ENCODE measurements at places on chromosomes 5 and 9.

- no peak for DNase-seq
Observed at GRCh38 chr5:153081385-153081784, 409.1 kb upstream of the GRIA1 start.

- no peak for DNase-seq
Observed at GRCh38 chr9:4837261-4838188, 44.8 kb downstream of the RCL1 start.

DNA sequence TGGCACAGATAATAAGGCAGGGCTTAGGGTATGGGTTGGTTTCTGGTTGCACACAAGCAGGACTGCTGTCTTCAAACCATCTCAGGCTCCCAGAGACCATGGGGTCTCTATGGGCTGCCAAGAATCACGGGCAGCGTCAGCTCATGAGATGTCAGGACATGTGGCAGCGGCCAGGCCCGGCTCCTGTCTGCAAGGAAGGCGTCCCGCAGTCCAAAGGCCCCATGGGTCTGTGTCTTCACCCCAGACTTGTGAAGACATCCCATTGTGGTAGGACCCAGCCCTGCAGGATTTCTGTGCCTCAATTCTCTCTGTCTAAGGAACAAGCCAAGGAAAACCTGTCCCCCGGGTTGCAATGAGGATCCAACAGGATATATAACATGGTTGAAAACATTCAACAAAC, 32.6 kb downstream of the IPPK start:
- no peak for DNase-seq

DNA sequence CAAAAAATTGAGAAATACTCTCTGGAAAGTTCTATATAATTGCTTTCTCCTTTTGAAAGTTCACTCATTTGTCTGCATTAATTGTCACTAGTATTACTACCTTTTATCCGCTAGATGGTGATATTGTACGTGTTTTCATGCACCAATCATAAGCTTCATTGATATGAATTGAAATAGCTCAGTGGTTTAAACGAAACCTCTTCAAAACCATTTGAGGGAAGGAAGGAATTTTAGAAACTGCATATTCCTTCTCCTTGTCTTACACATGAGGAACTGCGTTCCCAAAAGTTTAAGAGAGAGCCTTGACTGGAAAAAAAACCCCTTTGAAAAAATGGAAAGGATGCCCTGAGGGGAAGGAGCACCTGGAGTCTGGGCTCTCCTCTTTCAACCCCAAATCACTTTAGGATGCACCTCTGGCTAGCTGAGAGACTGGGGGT, 98.6 kb downstream of the YTHDC2 start:
- peak; percentile 82 for DNase-seq

- no peak for DNase-seq
Observed at GRCh38 chr9:36816371-36816770, 217.7 kb downstream of the PAX5 start.

DNA sequence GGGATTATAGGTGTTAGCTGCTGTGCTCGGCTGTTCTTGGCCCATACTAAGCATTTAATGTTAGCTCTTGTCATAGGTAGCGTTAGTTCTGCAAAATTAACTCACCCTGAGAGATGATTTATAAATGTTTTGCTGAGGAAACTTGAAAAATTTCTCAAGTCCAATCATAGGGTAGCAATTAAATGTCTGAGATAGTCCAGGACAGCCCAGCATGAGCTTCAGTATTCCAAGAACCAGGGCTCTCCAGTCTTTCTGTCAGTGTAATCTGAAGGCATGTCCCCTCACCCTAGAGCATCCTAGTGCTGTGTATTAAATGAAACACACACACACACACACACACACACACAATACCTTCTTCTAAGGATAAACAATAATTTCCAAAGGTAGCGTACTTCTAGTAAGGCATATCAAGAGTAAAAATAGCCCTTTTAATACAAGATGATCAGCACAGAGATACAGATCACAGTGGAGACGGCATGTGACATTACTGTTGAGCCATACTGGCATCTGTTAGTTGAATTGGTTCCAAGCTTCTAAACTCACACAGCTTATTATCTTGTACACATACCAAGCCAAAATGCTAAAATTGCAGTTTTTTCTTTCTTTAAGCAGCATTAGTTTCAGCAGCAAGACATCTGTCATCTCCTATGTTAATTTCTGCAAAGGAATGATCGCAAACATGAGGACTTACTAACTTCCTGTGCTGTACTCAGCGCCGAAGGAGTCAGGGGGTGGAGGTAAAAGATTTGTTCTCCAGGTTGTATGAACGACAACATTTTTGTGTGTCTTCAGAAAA, 46.3 kb upstream of the JMY start:
- no peak for DNase-seq

GRCh38 chr5:127885176-127885575, 182.0 kb downstream of the CCDC192 start:
- DNase-seq, result no peak

DNA sequence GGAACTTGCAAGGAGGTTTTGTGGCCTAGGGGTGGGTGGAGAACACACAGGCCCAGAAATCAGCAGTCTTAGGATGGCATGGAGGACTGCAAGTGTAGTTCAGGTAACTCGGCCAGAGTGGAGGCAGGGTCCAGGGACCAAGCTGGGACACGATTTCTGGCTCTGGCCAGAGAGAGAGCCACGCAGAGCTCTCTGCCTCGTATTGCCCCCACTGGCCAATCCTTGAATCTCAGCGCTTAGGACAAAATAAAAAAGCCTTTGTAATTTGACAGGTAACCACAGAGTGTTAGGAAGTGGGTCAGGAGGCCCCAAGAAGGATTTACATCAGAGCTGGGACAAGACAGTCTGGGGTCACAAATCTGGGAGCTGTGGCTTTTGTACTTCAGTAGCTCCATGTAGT, 11.7 kb downstream of the MAP3K1 start:
- no peak for DNase-seq

DNA sequence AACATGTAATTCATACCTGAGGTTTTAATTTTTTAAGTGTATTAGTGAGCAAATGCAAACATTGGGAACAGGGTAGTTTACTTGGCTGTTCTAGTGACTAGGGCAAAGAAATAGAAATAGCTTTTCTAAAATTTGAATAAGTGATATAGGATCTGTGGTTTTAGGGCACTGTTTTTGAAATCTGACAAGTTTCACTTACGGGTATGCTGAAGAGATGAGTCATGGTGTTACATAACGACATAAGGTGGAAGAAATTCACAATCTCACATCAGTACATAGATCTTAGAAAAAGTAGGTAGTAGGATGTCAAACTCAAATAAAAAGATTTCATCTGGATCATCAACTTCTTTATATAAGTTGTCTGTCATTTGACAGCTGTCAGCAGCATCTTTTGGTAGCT, 772.3 kb downstream of the MAT2B start:
- DNase-seq, result no peak

- no peak for DNase-seq
Observed at GRCh38 chr5:40572937-40573336, 106.8 kb upstream of the PTGER4 start.

DNA sequence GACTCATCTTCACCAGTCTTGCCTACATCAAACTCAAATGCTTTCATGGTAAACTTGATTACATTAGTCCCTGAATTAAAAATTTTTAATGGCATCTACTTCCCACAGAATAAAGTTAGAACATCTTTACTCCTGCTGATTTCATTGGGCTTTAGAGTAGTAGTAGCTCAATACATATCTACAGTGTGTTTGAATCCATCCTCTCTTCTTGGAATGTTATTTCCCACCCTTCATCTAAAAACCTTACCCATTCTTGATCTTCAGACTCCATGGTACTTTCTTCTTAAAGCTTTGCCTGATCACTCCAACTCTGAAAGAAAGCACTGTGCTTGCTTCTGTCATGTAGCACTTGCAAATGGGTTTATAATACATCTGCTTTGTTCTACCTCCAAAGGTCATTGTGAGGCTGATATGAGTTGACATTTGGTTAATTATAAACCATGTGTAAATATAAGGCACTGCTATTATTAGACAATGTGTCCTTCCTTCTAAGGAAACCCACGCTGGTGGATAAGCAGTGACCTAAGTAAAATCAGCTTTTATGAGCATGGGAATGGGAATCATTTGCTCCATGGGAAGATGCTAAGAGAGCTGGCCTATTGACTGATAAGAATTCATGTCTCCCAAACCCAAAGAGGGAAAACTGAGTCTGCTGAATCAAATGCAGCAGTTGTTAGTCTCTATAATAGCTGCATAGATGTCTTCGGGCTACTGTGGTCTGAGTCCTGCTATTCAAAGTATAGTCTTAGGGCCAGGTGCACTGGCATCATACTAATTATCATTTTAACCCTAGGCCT, 7.5 kb upstream of the PRLR start:
- no peak for DNase-seq

DNA sequence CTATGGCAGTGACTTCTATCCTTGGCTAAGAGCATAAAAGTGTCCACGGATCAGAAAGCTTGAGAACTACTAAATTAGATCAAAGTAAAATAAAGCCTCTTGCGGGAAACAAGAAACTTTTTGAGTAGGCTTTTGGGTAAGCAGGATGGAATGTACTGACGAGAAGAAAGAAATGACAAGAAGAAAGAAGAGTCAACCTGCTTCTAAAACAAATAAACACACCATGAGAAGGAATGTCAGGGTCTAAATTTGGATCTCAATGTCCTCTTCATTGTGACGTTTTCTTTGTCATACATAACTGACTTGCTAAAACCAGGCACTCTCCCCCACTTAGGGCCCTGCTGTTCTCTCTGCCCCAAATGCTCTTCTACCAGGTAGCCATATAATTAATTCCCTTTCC, 290.1 kb upstream of the PTGER4 start:
- no peak for DNase-seq

Measured in Kasumi-1 (cell line).